ENCODE measurements at places on chromosomes 3 and 15.

GRCh38 chr3:150483226-150483625, 63.1 kb downstream of the SERP1 start:
- no peak for DNase-seq

DNA sequence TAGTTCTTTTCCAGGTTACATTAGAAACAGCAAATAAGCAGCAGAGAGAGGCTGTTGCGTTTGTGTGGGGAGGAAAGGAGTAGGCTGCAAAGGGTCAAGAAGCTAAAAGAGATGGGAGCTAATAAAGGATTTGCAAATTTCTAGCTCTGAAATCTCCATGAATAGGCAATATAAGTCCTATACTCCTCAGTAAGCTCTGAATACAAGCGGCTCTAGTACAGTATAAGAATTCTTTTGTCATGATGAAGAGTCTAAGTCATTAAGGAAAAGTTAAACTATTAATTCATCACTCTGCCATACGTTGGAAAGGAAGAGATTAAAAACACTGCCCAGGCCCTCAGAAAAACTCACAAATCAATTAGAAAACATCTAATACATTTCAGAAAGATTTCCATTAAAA, 59.3 kb downstream of the CEP152 start:
- no peak for DNase-seq

- DNase-seq: no peak
Measured at GRCh38 chr3:30112902-30113484, 493.4 kb upstream of the TGFBR2 start.

- DNase-seq: no peak
Measured at GRCh38 chr15:52786436-52787122, 3.6 kb downstream of the ONECUT1 start.

DNA sequence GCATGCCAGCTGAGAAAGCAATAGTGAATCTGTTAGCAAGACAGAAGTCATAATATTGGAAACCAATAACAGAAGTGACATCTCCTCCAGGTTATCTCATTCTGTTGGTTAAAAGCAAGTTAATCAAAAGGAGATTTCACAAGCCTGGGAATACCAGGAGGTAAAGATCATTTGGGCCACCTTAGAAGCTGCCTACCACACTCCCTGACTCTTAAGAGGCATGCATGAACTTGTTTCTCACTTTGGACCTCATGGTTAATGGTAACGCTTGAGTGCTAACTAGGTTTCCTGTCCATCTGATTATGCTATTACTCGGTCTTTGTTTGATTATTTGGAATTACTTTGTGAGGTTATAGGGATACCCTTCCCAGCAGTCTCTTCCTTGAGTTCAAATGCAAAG, 650.8 kb upstream of the SGO1 start:
- DNase-seq: no peak
